ENCODE measurements at places on chromosomes 7 and 10.

DNA sequence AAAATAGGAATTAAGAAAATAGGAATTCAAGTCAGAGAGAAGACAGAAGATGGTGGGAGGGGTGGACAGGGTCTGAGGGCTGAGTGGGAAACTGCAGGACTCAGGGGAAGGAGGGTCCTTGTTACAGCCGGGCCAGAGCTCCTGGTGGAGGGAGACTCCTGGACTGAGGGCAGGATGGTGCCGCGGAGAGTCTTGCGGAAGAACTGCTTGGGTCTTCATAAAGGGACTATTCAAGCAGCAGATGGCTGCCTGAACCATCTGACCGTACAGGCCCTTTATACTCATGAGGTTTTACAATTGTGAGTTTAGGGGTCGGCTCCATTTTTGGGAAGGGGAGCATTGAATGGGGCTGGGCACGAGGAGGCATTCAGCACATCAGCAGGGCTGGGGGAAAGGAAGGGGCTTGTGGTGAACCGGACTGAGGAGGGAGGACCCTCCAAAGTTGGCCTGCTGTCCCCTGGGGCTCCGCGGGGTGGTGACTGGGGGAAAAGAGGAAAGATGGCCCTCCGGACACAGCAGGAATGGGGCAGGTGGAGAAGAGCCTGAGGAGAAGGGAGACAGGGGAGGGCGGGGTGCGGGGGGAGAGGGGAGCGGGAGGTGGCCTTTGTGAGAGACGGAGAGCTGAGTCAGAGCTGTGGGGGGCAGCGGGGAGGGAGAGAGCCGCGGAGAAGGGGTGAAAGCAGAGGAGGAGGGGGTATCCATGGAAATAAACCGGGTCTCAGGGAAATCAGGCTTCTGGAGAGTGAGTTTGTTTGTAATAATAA, 1.5 kb downstream of the FAM131B start:
- no peak for DNase-seq

DNA sequence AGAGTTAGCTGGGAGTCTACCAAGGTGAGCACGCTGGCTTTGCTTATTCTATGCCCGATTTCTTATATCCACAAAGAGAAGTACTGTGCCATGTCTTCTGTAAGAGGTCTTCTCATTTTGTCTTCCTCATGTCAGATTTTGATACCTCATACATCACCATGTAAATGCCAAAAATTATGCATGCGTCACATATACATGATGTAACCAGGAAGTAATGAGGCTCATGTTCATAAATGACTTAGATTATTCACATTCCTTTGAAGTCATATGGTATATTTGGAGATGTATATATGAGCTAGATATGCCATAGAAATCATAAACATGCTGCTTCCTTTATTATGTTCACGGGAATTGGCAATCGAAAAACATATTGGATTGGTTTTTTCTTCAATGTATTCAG, 97.7 kb upstream of the CELF2 start:
- no peak for DNase-seq

- DNase-seq, result no peak
These were observed 12.4 kb upstream of the SAMD8 start for GRCh38 chr10:75098902-75099673.

- no peak for DNase-seq
These were observed 8.7 kb upstream of the TTYH3 start for GRCh38 chr7:2622869-2623697.

- DNase-seq, result no peak
These were observed 40.4 kb downstream of the ASAH2 start for GRCh38 chr10:50210876-50211275.

- no peak for DNase-seq
These were observed 95.5 kb downstream of the OAT start for GRCh38 chr10:124323111-124323725.

- no peak for DNase-seq
These were observed 559 bp downstream of the VWC2 start for GRCh38 chr7:49773936-49774458.

GRCh38 chr10:59968705-59969104, 62.3 kb upstream of the CCDC6 start:
- DNase-seq, result no peak
